ENCODE measurements at places on chromosomes 12 and 14.

GRCh38 chr12:92216092-92216491 is 70.4 kb upstream of the BTG1 start:
- no peak for DNase-seq

- no peak for DNase-seq
Observed at GRCh38 chr12:24555730-24556129, 393.2 kb downstream of the BCAT1 start.

GRCh38 chr14:91258011-91258618 is 13.6 kb upstream of the GPR68 start:
- no peak for DNase-seq

GRCh38 chr14:96224480-96225096 is 19.9 kb downstream of the BDKRB2 start:
- DNase-seq, result no peak

DNA sequence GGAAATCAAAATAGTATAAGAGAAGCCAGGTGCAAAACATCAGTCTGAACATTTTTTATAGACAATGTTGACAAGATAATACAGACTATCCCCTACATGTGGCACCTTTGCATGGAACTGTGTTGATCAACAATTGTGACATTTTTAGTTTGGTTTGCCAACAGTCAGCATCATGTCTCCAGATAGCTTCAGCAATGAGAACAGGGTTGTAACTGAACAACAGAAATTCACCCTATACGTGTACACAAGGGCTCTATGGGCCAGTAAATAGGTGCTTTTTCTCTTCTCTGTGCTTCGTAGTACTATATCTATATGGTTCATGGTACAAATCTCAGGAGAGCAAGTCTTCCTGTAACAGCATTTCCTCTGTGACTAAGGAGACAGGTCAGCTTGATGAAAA is 310.4 kb downstream of the ATXN7L3B start:
- no peak for DNase-seq

- DNase-seq, result no peak
Observed at GRCh38 chr12:103780093-103780440, 61.0 kb downstream of the NT5DC3 start.

DNA sequence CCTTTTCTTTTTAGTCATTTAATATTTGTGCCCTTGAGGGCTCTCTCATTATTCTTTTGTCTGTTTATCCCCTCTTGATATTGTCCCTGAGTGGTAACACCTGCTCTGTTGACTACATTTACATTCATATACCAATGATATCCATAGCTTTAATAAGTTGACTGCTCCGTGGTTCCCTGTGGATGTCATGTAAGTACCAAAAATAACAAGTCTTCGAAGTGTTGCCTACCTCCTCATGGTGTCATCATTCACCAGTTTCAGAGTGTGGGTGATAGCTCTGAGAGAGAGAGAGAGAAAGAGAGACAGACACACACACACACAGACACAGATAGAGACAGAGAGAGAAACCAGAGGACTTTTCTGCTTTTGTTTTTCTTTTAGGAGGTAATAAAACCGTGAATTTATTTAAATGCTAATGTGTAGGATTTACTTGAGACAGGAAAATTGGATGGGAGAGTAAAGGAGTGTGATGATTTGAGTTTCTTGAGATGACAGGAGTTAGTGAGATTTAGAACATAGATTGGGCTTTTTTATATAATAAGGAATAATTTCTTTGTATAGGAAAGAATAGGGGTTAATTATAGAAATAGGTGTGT is 52.2 kb downstream of the PAPOLA start:
- DNase-seq, result no peak

DNA sequence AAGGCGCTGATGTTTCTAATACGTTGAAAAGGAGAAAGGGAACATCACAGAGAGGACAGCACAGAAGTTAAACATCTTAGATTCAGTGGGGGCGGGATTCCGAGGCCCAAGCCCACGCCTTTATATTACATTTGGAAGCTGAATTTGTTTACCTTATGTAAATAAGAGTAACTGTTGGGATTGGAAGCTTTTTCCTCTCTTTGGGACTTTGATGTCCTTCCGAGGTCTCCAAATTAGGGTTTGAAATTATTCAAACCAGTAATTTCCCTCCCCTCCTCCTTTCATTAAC is 6.4 kb downstream of the FOXA1 start:
- no peak for DNase-seq

DNA sequence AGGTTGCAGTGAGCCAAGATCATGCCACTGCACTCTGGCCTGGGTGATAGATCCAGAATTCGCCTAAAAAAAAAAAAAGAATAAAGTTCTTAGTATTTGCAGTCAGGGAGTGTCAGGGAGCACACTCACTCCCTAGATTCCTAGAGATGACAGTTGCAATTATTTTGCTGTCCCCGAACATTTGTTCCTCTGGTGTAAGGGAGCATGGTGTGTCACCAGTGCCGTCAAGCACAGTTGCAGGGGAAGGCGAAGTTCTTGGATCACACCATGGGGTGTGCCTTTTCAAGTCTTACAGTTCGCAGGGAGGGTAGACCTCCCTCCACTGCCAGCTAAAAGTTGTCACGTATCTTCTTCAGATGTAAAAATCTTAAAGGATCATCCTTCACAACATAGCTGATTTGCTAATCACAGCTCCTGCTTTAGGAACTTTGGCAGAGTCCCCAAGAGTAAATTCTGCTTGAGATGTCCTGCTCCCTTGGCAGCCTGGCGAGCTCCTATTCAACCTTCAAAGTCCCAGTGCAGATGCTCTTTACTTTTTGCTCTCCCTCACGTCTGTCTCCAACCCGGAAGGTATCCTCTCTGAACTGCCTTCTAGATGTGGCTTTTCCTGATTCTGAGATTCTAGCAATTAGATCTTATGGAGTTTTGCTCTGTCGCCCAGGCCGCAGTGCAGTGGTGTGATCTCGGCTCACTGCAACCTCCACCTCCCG is 11.3 kb downstream of the ACACB start:
- no peak for DNase-seq

- DNase-seq, result no peak
Observed at GRCh38 chr12:8692573-8692972, 5.2 kb upstream of the RIMKLB start.

DNA sequence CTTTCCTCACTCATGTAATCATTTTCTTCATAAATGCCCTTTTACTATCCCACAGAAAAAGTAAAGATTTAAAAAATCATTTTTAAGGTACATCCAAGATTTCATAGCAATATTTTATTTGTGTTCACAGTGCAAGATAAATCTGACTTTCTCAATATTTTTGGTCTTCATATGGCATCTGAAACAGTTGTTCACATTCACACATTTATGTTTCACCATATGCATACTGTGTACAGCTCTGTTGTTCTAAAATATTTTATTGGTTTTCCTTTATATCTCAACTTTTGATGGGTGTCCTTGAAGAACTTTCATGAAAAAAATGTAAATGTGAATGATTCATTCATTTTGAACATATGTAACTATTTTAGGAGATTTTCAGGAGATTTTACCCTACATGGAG is 348.7 kb downstream of the SNAPC1 start:
- no peak for DNase-seq

DNA sequence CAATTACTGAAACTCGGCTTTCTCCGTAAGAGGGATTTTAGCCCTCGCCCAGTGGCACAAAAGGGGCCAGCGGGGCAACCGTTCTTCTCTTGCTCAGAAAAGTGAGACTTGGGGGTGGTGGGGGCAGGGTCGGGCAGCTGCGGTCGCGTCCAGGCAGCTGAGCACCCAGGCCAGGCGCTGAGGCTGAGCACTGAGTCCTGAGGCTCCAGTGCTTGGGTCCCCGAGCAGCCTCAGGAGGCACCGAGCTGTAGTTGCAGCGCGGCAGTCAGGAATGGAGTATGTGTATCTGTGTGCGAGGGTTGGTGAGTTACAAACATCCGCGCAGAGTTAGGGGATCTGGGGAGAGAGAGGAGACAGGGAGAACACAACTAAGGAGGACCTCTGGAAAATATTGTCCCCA is 4.1 kb upstream of the HOXC6 start:
- no peak for DNase-seq
